GM23248 (cell line): ENCODE measurements at places on chromosomes 16 and 17. TPM values are rescaled to one million over a fixed set of nuclear protein-coding genes. Genes with fewer than 3 reads are reported as not detected.
A peak's percentile ranks its signal among the peaks of the same experiment; 100 is the strongest.

Gene PPP1R27
- total RNA-seq: not detected in 2 replicates

DNA sequence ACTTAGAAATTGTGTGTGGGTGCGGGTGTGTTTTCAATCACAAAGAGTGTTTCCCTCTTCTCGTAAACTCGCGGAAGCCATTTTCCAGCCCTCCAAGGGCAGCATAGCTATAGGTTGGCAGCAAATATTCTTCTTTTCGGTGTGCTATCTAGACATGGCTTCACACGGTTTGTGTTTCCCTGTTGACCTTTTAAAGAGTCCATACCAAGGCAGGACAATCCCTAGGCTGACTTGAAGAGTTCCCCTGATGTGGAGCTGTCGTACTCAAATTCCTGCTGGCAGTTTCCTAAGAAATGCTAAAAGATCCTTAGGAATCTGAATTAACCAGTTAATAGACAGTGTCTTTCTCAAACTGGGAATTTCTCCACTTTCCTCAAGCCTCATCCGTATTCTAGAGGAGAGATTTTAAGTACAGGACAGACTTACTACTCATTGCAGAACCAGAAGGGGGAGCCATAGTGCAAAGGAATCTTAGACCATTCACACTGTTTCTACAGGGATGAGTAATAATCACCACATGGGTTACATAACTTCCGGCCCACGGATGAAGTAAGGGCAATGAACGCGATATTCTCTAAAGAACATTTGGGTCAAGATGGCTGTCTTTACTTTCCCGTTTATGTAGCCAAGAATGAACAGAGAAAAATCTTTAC, 288.6 kb upstream of the ELAC2 start:
- DNase-seq: peak; percentile 89

DNA sequence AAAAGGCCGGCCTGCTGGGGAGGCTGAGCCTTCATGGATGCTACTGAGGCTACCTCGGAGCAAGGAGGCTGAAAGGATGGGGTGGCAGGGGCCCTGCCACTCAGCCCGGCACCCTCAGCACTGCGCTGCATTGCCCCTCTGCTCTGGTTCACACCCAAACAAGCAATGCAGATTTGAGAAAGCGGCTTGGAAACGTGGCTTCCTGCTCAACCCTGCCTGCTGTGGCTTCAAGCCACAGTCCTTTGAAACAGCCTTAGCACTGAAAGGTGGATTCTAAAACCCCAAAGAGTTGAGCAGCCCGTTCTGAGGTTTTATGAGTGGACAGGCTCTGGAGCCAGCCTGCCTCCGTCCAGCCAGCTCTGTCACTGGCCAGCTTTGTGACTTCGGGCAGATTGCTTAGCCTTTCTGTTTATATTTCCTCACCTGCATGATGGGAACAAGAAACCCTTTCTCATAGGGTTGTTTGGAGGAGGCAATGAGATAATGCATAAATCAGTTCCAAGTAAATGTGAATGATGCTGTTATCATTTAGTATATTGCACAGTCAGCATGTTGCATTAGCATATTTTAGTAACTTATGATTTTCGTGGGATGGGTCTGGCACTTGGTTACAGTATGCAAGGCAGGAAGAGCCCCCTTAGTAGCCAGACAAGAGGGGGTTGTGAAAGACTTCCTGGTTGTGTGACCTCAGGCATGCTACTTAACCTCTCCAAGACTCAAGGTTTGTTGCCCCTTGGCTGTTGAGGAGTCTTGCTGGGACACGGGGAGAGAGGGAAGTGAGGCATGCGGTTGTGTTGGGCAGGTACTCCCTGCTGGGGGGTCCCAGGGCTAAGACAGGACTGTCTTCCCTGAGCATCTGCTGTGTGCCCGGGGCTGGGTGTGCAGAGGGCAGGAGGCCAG, 23.6 kb downstream of the CRISPLD2 start:
- no peak for DNase-seq

DNA sequence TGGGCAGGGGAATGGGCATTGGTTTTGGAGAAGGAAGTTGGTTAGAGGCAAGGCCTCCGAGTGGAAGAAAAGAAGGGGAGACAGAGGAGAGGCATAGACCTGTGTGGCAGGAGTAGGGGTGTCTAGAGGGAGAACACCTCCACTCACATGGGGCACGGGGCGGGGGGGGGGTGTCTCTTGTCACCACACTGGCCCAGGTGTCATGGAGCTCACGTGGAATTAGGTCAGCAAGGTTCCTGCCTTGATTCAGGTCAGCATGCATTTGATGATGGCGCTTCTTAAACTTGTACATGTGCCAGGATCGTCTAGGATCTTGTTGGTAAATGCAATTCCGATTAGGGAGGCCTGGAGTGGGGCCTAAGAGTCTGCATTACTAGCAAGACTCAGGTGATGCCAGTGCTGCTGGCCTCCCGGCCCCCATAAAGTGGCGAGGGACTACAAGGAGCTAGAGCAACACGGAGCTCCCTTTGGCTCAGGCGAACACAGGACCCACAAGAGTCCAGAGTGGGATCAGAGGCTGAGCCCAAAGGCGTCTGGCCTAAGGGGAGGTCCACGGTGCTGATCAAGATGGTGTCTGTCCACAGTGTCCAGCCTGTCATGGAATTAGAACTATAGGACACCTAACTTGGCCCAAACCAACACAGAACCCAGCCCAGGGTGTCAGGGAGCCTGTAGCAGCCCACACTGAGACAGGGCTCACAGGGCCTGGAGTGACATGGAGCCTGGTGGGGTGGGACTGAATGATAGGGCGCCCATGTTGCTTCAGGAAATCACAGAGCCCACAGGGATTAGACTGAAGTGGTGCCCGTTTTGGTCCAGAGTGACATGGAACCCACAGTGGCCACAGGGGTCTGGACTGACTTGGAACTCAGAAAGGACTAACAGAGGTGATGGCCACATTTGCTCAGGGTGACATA, 16.7 kb downstream of the EPOP start:
- no peak for DNase-seq
